ENCODE measurements at places on chromosomes 16 and 17.

GRCh38 chr16:86343027-86343795, 167.1 kb upstream of the FOXF1 start:
- no peak for DNase-seq

GRCh38 chr17:50371526-50371925, 1.5 kb downstream of the MRPL27 start:
- no peak for DNase-seq

DNA sequence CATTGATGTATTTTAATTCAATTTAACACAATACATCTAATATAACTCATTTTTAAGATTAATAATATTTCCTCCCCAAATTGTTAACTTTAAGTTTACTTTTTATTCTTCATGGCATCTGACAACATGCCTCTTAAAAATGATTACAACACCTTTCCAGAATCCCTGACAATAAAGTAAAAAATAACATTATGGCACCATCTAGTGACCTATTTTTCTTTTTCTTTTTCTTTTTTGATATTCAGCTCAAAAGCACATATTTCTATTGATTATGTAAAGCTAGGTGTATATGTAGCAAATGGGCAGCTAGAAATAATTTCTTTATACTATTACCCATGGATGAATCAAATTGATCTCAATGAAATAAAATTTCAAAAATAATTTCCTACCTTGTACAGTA, 834.3 kb upstream of the CDH8 start:
- no peak for DNase-seq

DNA sequence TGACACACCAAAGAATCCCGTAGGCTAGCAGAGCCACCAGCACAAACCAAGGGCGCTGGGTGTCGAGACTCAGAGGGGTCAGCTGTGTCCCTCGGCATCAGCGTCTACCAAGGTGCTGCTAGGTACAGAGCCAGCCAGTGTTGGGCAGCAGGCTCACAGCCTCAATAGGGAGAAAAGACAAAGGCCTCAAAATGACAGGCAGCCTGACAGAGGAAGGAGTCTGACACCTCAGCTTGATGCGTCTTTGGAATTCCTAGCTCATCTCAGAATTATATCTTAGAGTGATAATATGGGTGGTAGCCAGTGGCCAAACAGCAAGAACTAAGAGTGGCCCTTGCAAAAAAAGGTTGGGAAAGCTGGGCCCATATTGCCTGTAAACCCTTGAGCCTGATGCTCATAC, 45.9 kb downstream of the HS3ST3B1 start:
- no peak for DNase-seq

DNA sequence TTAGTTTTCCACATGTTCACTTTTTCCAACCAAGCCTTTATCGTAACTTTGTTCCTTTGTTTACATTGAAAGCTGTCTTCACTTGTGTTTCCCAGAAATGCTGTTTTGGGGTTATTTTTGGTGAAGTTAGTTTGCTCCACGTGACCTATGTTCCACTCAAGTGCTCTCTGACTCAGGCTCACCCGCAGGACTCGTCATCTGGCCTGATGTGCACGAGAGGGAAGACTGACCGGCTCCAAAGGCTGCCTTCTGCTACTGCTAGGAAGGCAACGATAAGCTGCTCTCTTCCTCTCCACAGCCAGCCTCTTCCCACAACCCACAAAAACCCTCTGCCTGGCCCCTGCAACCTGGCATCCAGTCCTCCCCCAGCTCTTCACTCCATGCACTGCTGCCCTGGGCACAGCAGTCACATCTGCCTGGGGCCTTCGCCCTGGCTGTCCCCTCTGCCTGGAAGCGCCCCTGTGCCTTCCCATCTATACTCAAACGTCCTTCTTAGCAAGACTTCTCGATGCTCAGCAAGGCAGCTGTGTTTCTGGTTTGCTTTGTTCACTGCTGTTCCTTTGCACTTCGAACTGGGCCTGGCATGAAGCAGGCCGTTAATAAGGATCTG, 28.0 kb downstream of the ZCCHC14 start:
- no peak for DNase-seq

GRCh38 chr17:76417499-76418143, 33.2 kb downstream of the SPHK1 start:
- DNase-seq: no peak

Data from T-helper 17 cell (primary cell).